ENCODE measurements at places on chromosomes 11 and 22.

GRCh38 chr11:6991227-6991626 is 28.9 kb downstream of the ZNF214 start:
- no peak for DNase-seq
- H3K4me3 ChIP-seq = no peak overlapping the region
- no peaks in the 10 kb centered on the region for H3K4me1 ChIP-seq
- no peaks in the 10 kb centered on the region for H3K36me3 ChIP-seq

DNA sequence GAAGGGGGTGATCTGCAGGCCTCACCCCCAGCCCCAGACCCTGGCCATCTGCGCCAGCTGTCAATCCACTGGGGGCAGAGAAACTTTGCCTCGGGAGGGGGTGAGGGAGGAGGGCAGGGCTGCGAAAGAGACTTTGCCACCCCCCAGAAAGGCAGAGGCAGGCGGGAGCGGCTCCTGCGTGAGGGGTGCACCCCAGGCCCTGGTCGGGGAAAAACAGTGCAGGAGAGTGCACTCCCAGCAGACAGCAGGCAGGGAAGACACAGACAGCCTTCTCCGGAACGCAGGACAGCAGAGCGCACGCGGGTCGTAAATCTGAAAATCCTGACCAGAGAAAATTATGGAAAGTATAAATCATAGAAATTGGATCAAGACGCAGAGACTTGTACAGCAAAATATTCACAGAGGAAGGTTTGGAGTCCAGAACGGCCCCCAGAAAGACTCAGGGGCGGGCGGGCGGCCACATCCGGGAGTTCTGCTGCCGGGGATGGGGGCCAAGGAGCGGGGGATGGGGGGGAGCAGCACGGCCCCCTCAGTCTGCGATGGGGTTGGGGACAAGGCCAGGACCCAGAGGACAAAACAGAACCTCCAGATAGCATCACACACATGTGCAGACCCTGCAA is 8.0 kb upstream of the MRPL23 start:
- no peaks in the 10 kb centered on the region for H3K36me3 ChIP-seq
- no peaks in the 10 kb centered on the region for H3K27me3 ChIP-seq
- H3K27ac ChIP-seq = no peak overlapping the region
- peaks cover 3% of the 10 kb centered on the region for H3K4me1 ChIP-seq
- no peak for DNase-seq
- H3K4me3 ChIP-seq = no peak overlapping the region

DNA sequence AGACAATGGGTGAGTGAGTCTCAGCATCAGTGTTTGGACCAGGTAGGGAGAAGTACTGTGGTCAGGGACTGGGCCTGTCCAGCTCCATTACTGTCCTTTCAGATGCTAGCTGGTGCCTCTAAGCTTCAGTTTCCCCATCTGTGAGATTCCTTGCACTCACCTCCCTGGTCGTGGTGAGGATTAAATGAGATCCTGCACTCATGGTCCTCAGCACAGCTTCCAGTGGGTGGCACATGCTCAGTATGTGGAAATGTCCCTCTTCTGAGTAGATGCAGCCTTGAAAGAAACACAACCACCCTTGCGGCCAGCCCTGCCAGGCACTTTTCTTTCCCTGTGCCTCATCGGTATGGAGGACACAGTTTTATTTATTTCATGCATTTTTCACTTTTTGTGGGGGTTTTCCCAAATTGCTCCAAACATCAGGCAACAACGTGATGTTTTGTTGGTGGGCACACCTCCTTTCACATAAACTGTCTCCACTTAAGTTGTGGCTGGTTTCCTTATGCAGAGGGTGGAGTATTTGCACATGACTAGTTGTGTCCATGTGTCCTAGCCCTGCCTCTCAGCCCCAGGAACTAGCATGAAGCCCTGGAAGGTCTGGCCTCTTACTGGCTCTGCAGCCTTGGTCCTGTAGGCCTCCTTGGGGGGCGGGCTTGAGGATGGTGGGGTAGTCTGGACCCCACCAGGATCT is 1.1 kb downstream of the LZTR1 start:
- H3K36me3 ChIP-seq = peaks cover 33% of the 10 kb centered on the region
- H3K27ac ChIP-seq = no peak overlapping the region
- peak overlapping the region; percentile 76 for H3K4me3 ChIP-seq
- H3K27me3 ChIP-seq = no peaks in the 10 kb centered on the region
- no peak for DNase-seq

GRCh38 chr22:36862251-36863242 is 1.7 kb downstream of the NCF4 start:
- H3K27ac ChIP-seq = no peak overlapping the region
- peaks cover 35% of the 10 kb centered on the region for H3K4me1 ChIP-seq
- H3K36me3 ChIP-seq = peaks cover 14% of the 10 kb centered on the region
- DNase-seq = no peak
- no peaks in the 10 kb centered on the region for H3K27me3 ChIP-seq

- no peak for DNase-seq
- no peaks in the 10 kb centered on the region for H3K4me1 ChIP-seq
- peaks cover 16% of the 10 kb centered on the region for H3K27me3 ChIP-seq
- H3K36me3 ChIP-seq = no peaks in the 10 kb centered on the region
- H3K27ac ChIP-seq = no peak overlapping the region
- H3K4me3 ChIP-seq = no peak overlapping the region
Observed at GRCh38 chr11:75090671-75091177, 6.0 kb downstream of the OR2AT4 start.

GRCh38 chr11:61129639-61130523 is 27.6 kb downstream of the CD5 start:
- peak overlapping the region; percentile 50 for H3K27ac ChIP-seq
- DNase-seq = peak; percentile 88
- no peak overlapping the region for H3K4me3 ChIP-seq
- H3K4me1 ChIP-seq = peaks cover 25% of the 10 kb centered on the region
- H3K36me3 ChIP-seq = peaks cover 36% of the 10 kb centered on the region
- no peaks in the 10 kb centered on the region for H3K27me3 ChIP-seq

- no peak overlapping the region for H3K4me3 ChIP-seq
- H3K27me3 ChIP-seq = no peaks in the 10 kb centered on the region
- H3K36me3 ChIP-seq = no peaks in the 10 kb centered on the region
- H3K27ac ChIP-seq = no peak overlapping the region
Observed at GRCh38 chr11:100748153-100748552, 61.1 kb downstream of the ARHGAP42 start.

DNA sequence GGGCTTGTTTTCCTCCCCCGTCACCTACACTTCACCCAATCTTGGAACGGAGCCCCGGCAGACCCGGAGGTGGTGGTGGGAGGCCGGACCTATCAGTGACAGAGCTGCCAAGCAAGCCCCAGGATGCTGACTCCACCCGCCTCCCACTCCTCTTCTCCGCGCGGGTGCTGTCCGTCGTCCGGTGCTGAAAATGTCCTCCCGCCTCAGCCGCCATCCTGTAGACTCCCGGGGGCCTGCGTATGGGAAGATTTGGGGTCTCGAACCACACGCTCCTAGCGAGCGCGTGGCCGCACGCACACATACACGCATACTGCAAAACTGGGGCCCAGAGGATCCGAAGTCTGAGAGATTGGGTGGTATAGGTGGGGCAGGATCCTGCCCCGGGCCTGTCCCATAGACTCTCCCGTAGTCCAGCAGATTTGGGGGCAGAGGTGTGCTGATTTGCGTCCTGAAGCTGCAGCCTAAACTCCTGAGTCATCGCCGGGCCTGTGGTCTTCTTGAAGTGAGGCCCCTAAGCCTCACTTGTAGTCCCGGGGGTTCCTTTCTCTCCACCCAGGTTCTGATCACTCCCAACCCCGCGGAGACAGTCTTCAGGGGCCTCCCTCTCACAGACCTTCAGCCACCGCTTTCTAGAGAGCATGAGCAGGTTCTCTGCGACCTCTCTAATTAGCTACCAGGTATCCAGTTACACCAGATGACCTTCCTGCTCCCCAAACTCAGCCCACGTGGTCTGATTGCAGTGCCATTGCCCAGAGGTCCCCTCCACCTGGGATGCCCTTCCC is 796 bp upstream of the YIF1A start:
- peaks cover 3% of the 10 kb centered on the region for H3K36me3 ChIP-seq
- H3K4me1 ChIP-seq = peaks cover 50% of the 10 kb centered on the region
- H3K27me3 ChIP-seq = peaks cover 18% of the 10 kb centered on the region

- no peak overlapping the region for H3K27ac ChIP-seq
- no peak overlapping the region for H3K4me3 ChIP-seq
- no peak for DNase-seq
- H3K27me3 ChIP-seq = no peaks in the 10 kb centered on the region
- H3K4me1 ChIP-seq = no peaks in the 10 kb centered on the region
- no peaks in the 10 kb centered on the region for H3K36me3 ChIP-seq
Observed at GRCh38 chr22:19568337-19569275, 44.4 kb upstream of the CLDN5 start.

- H3K27ac ChIP-seq = no peak overlapping the region
- H3K27me3 ChIP-seq = no peaks in the 10 kb centered on the region
- H3K4me1 ChIP-seq = no peaks in the 10 kb centered on the region
- no peaks in the 10 kb centered on the region for H3K36me3 ChIP-seq
- H3K4me3 ChIP-seq = no peak overlapping the region
Observed at GRCh38 chr11:78158987-78159652, 19.7 kb upstream of the ALG8 start.

GRCh38 chr22:37401401-37402183 is 25.7 kb downstream of the ELFN2 start:
- no peaks in the 10 kb centered on the region for H3K36me3 ChIP-seq
- no peak overlapping the region for H3K4me3 ChIP-seq
- H3K27ac ChIP-seq = no peak overlapping the region

- no peaks in the 10 kb centered on the region for H3K4me1 ChIP-seq
- H3K27ac ChIP-seq = no peak overlapping the region
- no peak overlapping the region for H3K4me3 ChIP-seq
- no peaks in the 10 kb centered on the region for H3K36me3 ChIP-seq
- DNase-seq = no peak
- no peaks in the 10 kb centered on the region for H3K27me3 ChIP-seq
Observed at GRCh38 chr11:40602866-40603552, 856.4 kb downstream of the LRRC4C start.

DNA sequence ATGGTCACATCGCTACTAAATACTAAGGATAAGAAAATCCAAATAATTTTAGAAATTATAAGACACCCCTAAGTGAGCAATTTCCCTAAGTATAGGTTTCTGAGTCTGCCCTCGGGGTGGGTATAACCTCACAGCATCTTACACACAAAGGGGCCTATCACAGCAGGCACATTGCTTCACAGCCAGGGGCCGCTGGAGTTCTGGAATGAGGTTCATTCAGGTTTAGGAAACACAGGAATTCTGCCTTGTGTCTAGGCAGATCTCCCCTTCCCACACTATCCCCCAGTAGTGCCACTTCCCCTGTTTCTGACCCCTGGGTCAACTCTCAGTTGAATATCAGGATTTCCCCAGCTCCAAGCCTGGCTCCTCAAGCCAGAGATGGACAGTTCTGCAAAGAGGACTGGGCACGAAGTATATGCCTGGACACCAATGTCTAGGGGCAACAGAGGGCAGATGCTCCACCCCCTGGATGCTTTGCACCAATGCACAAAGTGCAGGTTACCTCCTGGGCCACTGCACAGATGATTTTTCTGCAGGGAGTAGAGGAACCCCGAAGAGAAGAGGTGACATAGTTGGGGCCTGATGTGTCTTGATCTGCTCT is 11.4 kb downstream of the TUBA8 start:
- no peak for DNase-seq
- H3K27me3 ChIP-seq = no peaks in the 10 kb centered on the region

DNA sequence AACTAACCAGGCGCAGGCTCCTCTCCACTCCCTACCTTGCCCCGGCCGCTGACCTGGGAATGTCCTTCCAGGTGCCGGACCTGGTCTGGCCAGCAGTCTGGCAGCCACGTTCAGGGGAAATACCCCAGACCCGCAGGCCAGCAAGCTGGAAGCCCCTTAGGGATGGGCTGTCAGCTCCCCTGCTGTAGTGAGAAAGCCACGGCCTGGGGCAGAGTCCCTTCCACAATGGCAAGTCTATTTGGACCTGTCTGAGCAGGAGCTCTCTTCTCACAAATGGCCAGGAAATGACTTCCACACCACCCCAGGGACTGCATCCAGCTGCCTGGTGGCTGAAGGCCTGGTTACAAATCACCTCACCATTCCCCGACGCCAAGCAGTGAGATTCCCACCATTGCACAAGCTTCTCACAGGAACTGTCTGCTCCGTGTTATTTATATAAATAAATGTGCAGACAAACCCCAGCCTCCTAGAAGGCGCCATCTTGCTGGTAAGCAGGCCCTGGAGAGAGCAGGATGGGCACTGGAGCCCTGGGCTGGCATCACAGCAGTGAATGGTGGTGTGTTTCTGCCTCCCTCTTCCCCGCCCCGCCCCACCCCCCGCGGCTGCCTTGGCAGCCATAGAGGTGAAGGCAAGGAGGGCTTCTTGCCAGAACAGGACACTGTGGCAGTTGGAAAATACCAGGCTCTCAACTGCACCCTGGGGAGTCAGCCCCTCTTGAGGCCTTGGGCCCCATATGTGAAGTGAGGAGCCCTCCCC is 23.7 kb downstream of the RSPH14 start:
- no peaks in the 10 kb centered on the region for H3K36me3 ChIP-seq
- no peak for DNase-seq
- H3K27me3 ChIP-seq = no peaks in the 10 kb centered on the region

GRCh38 chr11:10294290-10294953 is 403 bp upstream of the SBF2 start:
- H3K4me1 ChIP-seq = peaks cover 35% of the 10 kb centered on the region
- peak overlapping the region; percentile 65 for H3K4me3 ChIP-seq
- no peaks in the 10 kb centered on the region for H3K36me3 ChIP-seq
- no peak overlapping the region for H3K27ac ChIP-seq
- no peak for DNase-seq

DNA sequence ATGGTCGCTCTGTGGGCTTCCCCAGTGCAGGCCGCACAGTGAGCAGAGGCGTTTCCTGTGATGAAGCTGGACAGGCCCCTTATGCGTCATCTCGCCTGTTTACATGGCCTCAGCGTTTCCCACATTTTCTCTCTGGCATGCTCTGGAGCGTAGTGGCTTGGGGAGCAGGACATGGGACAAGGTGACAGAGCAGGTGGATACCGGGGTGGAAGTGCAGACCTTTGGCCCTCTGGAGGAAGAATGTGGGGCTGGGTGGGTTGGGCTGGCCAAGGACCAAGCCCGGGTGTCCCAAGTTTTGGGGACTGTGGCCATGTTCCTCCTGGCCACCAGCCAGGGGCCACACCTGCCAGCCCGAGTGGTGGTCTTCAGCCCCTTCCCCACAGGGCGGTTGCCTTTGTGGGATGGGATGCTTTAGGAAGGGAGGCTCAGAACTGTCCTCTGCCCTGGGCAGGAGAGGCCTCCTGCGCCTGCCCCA is 446.6 kb downstream of the TBC1D22A start:
- no peak overlapping the region for H3K27ac ChIP-seq
- no peak for DNase-seq
- H3K4me1 ChIP-seq = no peaks in the 10 kb centered on the region
- no peak overlapping the region for H3K4me3 ChIP-seq
- no peaks in the 10 kb centered on the region for H3K27me3 ChIP-seq

GRCh38 chr11:1760351-1761109 is 3.2 kb downstream of the CTSD start:
- H3K27ac ChIP-seq = no peak overlapping the region
- no peaks in the 10 kb centered on the region for H3K27me3 ChIP-seq
- no peak overlapping the region for H3K4me3 ChIP-seq
- peaks cover 30% of the 10 kb centered on the region for H3K36me3 ChIP-seq

DNA sequence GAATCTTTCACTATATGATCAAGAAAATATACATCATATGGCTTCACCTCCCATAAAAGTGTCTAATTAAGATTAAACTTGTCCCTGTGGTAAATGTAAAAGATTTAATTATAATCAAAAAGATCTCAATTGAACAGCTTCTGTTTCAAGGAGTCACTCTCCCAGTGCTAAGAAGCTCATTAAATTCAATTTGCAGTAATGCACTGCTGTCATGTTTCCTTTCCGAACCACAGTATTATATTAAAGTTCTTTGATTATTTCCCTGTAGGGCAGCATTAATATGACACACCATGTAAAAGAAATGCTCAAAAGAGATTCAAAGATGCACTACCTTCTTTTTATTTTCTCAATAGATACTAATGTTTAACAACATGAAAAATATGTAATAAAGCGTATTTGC is 758.4 kb downstream of the LRRC4C start:
- no peak for DNase-seq
- H3K4me1 ChIP-seq = no peaks in the 10 kb centered on the region
- H3K4me3 ChIP-seq = no peak overlapping the region
- H3K27ac ChIP-seq = no peak overlapping the region

Measured in CD4-positive, alpha-beta T cell (primary cell).